Keratinocyte (primary cell): ENCODE measurements at places on chromosomes 3 and 15.

DNA sequence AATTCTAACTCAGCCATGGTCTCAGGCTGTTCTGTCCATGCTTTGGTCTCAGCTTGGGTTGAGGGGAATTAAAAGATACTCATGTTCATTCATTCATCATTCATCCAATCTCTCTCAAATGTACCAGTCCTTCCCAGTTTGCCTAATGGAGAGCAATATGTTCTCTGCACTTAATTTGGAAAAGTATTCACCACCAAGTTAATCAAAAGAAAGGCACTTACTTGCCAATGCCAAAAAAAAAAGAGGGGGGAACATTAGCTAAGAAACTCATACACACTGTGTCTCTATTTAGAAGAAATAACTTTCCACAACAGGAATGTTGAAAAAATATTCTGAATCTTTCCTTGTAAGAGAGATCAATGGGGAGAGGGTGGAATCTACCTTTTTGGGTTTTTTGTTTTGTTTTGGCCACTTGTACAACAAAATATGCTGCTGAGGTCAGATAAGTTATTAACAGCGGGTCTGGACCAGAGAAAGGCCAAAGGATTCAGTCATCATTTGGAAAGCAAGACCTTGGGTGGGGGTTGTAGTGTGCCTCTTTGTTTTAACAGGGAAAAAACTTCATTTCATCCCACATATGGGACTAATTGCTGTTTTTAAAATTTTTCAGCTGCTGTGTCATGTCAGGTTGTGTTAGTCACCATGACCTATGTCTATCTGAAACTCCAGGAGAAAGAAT is 152.3 kb downstream of the FBN1 start:
- DNase-seq: no peak

GRCh38 chr15:56244038-56244810 is 545 bp upstream of the RFX7 start:
- DNase-seq: peak; percentile 64

- DNase-seq: no peak
Observed at GRCh38 chr3:89467898-89468363, 360.5 kb downstream of the EPHA3 start.

- no peak for DNase-seq
Observed at GRCh38 chr15:40764629-40765103, 798 bp downstream of the GCHFR start.

DNA sequence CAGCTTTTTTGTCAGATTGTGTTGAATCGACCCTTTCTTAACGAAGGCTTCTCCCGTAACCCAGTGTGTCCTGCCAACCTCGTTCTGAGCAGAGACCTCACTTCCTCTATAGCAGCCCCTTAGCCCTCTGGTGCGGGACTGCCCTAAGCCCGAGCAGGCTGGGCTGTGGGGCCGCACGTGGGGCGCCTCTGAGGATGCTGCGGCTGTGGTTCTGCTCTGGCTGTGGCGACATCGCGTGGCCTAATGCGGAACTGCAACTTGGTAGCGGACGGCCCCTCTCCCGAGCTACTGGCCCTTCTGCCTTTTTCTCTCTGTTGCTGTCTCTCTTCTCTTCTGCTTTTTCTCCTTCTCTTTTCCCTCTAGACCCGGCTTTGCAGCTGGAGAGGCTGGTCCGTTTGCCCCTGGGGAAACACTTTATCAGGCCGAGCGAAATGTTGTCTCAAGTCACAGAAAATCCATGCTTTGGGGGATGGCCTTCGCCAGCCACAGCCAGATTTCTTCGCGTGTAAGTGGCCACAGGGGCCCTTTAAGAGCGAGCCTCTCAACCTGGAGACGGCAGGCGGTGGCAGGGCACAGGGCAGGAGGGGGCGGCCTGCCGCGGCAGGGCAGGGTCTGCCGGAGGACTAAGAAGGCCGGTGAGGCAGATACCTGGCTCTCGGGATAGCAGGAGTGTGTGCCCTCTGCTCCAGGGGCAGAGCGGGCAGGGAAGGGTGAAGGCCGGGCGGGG is 19.4 kb upstream of the KIF23 start:
- no peak for DNase-seq
